CD4-positive, alpha-beta T cell (primary cell): ENCODE measurements at places on chromosomes 6 and 20.

DNA sequence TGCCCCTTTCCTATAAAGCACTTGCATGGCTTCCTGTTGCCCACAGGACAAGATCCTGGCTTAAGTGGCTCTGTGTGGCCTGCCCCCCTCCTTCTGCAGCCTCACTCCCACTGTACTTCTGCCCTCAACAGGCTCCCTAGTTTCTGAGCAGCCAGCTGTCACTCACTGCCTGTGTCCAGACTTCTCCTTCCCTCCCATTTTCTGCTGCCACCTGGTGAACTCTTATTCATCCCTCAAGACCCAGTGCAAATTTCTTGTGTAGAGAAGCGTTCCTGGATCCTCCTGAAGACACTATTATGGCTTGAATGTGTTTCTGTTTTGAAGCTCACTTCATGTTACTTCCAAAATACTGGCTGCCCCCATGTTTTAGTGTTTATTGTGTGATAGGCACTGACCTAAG lies 26.5 kb downstream of the SNPH start:
- no peak for DNase-seq

- no peak for DNase-seq
Measured at GRCh38 chr20:58898629-58899408, 46.3 kb downstream of the GNAS start.

GRCh38 chr6:129368970-129369369 lies 341.0 kb downstream of the ARHGAP18 start:
- no peak for DNase-seq

DNA sequence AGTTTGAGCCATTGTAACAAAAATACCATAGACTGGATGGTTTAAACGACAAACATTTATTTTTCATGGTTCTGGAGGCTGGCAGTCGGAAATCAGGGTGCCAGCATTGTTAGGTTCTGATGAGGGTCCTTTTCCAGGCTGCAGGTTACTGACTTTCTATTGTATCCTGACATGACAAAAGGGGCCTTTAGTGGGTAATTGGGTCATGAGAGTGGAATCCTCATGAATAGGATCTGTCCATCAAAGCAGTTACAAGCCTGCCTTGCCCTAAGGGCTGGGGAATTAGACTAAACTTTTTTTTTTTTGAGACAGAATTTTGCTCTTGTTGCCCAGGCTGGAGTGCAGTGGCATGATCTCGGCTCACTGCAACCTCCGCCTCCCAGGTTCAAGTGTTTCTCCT lies 347.9 kb upstream of the TSHZ2 start:
- DNase-seq: no peak

DNA sequence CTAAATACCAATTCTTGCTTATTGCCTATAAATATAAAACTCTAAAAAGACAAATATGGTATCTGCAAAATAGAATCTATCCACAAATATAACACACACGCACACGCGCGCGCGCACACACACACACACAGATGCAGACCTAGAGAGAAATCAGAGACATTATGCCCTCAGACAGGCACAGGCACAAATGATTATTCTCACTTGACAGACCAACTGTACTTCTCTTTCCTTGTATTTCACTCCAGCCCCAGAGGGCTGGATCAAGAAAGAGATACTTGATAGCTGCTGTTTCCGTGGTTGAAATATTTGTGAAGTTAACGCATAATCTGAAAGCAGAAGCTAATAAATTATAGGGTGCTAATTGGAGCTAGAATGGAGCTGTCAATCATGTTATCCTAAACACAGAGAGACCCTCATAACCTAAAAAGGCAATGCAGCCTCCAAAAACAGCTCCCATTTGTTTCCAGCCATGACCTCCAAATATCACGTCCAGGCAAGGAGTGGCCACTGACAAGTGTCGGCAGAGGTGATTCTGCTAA lies 11.5 kb downstream of the VGLL2 start:
- no peak for DNase-seq
